ENCODE measurements at places on chromosomes 1 and 21.
A peak's percentile ranks its signal among the peaks of the same experiment; 100 is the strongest.

GRCh38 chr1:171037626-171038025 lies 53.1 kb upstream of the FMO3 start:
- DNase-seq: no peak

- DNase-seq: no peak
Measured at GRCh38 chr1:198577444-198577843, 37.0 kb upstream of the ATP6V1G3 start.

DNA sequence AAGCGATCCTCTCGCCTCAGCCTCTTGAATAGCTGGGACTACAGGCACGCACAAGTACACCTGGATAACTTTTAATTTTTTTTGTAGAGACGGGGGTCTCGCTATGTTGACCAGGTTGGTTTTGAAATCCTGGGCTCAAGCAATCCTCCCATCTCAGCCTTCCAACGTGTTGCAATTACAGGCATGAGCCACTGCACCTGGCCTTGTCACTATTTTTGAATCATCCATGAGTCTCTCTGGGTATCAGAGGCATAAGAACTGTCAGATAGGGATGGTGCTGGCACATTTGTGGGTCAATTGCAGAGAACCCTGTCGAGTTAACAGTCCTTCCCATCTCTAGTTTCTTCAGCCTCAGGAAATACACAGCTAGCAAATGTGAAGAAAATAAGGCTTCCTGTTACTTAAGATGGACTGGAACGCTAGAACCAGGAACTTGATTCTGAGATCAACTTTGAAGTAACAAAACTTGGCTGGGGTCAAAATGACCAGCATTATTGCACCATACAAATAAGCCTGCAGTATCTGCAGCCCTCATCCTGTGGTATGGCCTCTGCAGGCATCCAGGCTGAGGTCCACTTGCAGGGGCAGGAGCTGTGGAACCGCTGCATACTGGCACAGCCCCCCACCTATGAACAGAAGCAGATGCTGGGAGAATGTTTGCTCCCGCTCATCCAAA lies 124.3 kb upstream of the GADD45A start:
- DNase-seq: no peak

DNA sequence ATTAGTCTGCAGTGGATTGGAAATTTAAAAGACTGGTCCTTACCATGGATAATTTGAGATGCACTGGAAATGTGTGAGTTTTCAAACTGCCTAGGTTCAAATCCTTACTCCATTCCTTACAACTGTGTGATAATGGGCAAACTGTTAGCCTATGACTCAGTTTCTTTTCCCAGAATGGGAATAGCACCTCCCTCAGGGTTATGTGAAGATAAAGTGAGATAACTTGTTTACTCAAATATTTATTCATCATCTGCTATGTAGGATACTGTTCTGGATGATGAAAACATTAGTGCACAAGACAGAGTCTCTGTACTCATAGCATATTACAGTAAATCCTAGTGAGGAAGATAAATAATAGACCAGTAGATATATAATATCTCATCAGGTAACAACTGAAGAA lies 28.6 kb downstream of the LRIG2 start:
- DNase-seq: no peak

GRCh38 chr1:51535006-51535592 lies 16.0 kb upstream of the EPS15 start:
- peak; percentile 24 for DNase-seq

DNA sequence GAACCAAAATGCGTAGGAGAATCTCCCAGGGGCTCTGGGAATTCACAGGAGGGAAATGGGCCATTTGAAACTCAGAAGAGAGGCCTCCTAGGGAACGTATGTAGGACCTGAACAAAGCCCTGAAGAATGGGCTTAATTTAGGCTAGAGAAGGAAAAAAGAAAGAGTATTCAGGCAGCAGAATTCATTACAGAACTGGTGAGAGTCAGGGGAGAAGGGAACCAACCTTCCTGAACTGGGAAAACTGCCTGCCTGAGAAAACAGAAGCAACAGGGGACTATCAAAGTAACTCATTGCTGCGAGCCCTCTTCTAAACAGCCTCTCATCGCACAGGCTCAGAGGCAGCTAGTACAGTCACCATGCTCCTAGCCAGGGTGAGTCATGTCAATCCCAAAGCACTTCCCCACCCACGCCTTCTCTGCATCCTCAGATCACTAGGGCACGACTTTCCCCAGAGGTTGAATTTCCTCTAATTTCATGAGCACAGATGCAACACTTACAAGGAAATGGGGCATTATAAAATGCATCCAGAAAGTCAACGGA lies 98.1 kb downstream of the ADSS2 start:
- no peak for DNase-seq

- no peak for DNase-seq
Measured at GRCh38 chr21:42939582-42940413, 14.4 kb upstream of the ERVH48-1 start.

DNA sequence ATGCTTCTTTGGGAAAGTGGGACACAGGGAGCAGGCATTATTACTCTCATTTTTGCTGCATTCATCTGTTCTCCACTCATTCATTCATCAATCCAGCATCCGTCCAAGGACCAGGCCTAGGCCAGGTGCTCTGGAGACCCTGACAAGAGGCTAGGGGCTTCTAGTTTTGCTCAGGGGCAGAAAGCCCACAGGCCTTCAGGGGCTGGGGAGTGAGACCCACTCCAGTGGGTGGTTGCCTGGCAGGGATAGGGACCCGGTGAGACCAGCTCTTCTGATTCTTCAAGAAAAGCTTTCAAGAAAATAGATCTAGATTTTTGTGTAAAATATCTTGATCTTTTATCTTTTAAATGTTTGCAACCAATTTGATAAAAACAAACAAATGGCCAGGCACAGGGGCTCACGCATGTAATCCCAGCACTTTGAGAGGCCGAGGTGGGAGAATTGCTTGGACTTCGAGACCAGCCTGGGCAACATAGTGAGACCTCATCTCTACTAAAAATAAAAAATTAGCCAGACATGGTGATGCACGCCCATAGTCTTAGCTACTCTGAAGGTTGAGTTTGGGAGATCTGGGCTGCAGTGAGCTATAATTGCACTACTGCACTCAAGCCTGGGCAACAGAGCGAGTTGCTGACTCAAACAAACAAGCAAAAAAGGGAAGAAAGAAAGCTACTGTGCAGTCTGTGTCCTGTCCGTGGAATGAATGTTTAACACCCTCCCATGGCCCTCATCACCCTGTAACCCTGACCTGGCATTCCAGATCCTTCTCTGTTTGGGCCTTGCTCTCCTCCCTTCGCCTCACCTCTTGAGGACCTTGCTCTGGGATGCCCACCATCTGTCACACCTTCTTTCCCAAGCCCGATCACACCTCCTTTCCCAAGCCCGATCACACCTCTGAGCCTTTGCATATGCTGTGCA lies 17.3 kb upstream of the LRP8 start:
- DNase-seq: no peak

GRCh38 chr1:179369751-179370341 lies 4.1 kb downstream of the AXDND1 start:
- DNase-seq: peak; percentile 53

DNA sequence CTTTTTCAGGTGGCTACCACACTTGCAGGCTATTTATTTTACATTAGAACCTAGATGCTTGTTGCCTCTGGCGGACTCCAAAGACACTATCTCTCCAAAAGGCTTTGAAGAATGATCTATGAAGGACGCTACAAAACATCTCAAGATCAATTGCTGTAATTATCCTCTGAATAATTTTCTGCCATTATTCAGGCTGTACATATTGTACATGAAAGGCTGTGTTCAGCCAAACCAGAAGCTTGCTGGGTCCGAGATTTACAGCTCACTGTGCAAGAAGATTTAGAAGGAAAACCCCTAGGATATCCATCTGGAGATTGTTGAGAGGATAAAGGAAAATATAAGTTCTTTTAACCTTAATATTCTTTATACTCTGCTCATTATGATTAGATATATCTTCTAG lies 523.6 kb upstream of the PLXNA2 start:
- no peak for DNase-seq

DNA sequence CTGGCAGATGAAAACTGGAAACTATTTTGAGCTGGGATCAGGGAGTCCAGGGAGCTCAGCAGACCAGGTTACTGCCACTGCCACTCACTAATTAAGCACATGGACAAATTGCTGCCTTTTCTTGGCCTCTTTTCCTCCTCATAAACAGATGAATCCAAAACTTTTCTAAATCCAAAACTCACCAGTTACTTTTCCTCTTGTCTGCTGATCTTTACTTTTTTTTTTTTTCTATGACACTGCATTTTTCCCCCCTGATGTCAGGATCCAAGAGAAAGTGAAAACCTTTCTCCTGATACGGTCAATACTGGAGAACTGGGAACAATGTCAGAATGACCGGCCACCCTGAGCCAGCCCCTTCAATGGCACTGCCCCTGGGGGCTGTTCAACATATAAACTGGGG lies 405.8 kb downstream of the DUSP10 start:
- DNase-seq: no peak

- no peak for DNase-seq
Measured at GRCh38 chr1:27393641-27394281, 1.3 kb downstream of the GPR3 start.

- no peak for DNase-seq
Measured at GRCh38 chr1:154749078-154749760, 120.9 kb downstream of the KCNN3 start.

- no peak for DNase-seq
Measured at GRCh38 chr1:15088281-15088971, 65.1 kb upstream of the TMEM51 start.

DNA sequence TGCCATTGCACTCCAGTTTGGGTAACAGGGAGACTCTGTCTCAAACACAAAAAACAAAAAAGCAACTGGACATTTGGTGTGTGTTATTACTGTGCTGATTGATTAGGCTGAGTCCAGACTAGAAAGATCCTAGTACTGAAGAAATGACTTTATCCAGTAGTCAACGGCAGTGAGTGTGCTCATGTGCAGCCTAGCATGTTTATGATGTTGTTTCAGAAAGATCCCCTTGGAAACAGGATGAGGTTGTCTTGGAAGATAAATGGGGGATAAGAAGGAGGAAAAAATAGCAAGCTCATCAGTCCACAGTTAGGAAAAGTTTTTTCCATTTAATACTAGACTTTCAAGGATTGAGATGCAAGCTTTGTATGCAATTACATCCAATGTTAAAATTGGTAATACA lies 14.3 kb downstream of the RUSC1 start:
- DNase-seq: no peak

DNA sequence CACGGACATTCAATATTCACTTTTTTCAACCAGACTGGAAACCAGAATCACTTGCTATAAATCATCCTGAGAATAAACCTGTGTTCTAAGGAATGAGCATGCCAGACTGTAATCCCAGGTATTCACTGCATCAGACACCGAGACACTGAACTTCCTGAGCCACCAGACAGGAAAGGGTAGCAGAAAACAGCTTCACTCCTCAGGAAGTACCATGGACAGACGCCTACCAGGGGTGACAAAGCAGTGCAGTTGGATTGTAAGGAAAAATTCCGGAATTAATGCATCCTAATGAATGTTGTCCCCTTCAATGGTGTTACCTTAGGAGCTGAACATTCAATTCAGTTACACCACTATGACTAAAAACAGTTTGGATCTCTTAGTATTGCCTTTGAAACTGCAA lies 156.1 kb downstream of the PIGK start:
- DNase-seq: no peak

GRCh38 chr1:8822373-8823294 lies 5.2 kb upstream of the RERE start:
- DNase-seq: peak; percentile 81

- no peak for DNase-seq
Measured at GRCh38 chr1:162366671-162367070, 10.0 kb downstream of the SPATA46 start.

DNA sequence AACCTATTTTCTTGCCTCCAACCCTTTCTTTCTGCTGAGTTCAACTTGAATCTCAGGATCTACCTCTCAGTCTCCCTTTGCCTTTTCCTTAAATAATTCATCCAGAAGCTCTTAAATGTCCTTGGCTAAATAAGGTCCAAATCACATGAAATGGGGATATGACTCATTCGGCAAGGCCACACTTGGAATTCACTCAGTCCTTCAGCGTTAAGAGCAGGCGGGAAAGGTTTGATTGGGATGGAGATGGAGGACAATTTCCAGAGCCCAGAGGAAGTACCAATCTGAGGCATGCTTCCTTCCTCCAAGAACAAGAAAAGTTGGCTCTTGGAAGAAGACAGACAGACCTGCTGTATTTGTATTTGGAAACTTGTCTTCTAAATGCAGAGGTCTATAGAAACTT lies 128.5 kb downstream of the PROX1 start:
- no peak for DNase-seq

- no peak for DNase-seq
Measured at GRCh38 chr1:63746129-63746864, 27.5 kb upstream of the ROR1 start.

DNA sequence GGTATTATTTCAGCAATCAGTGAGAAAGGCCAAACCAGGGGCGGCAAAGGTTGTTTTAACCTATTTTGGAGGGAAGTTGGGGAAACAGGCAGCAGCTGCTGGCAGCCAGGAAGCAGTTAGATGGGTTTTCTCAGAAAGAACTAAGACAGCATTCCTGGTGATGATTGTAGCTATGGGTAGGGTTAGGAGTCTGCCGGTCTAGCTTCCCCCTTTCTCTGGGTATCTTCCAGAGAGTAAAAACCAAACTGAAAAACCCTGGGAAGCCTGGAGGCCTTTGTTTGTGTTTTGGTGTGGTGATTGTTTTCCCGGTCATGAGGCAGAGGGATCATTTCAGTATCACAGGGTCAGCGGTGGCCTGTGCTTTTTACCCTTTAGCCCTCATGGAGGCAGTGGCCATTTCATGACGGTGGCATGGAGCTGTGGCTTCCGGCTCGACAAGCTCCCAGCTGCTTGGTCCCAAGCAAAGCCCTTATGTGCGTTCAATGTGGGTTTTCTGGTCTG lies 19.5 kb upstream of the TNFRSF1B start:
- DNase-seq: no peak

DNA sequence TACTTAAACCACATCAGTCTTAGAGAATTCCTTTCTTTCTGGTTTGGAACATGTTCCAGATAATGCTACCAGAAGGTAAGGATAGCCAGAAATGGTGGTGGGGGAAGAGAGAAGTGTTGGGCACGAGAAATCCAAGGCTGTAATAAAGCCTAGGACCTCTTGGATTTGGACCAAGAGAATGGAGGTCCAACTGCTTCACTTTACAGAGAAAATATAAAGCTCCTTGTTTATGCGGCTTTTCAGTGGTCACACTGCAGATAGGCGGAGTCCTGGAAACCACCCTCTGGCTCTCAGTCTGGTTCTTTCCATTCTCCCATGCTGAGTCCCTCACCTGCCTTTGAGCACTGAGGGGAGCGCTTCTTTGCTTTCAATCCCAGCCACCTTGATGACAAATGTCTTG lies 87.8 kb downstream of the ADCY10 start:
- no peak for DNase-seq

GRCh38 chr1:224569276-224569675 lies 46.8 kb upstream of the CNIH3 start:
- DNase-seq: no peak

GRCh38 chr1:161768986-161769672 lies 3.0 kb downstream of the ATF6 start:
- DNase-seq: no peak

- DNase-seq: no peak
Measured at GRCh38 chr21:39707316-39707715, 37.7 kb upstream of the IGSF5 start.

DNA sequence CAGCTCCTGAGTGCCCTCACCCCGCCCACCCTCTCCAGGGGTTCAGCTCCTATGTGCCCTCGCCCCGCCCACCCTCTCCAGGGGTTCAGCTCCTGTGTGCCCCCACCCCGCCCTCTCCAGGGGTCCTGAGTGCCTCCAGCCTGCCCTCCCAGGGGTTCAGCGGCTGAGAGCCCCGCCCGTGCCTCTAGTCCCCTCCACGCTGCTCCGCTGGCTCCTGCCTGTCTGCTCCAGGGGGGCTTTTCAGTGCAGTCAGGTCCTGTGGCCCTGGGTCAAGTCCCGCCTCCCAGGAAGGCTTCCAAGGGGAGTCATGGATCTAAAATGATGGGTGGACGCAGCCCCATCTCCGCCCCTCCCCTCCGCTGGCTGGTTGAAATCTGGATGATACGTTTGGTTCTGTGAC lies 33.8 kb downstream of the SLX9 start:
- DNase-seq: no peak

All from NCI-H2029 treated with DMSO at 0.1 percent for 48 hours (cell line).